C1 segment of cervical spinal cord (tissue), 14 donors: ENCODE measurements at places on chromosomes 4 and X.

DNA sequence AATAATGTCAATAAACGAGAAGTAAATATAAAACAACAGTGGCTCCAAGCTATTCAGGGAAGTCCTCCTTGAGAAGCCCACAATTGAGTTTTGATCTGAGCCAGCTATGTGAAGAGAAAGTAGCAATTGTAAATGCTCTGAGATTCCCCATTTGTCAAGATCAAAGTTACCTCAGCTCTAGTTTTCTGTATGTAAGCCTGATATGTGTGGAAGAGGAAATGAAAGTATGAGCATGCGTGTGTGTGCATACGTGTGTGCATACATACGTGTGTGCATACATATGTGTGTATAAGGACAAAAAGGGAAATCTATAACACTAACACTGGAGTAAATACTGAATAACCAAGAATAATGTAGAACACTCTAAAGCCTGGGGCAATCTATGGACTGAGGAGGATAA lies 130.3 kb downstream of the SCFD2 start:
- no peak for DNase-seq

- DNase-seq = peak; percentile 55
Observed at GRCh38 chr4:84965553-84966381, 723 bp downstream of the WDFY3 start.

DNA sequence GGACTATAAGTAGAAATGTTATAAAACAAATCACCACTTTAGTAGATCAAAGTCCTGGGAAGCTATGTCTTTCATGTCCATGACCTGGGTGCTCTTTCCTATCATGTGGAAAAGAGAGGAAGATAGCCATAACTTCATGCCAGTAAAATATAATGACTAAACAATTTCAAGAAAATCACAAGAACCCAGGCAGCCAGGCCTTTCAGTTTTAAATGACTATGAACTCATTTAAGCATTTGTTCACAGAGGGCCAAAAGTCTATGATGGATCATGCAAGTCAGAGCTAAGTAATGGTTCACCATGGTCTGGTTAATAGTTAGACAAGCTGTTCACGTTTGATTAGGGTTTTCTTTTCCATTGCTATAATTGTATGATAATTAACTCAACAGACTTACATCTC lies 155.8 kb downstream of the PPARGC1A start:
- DNase-seq = no peak

DNA sequence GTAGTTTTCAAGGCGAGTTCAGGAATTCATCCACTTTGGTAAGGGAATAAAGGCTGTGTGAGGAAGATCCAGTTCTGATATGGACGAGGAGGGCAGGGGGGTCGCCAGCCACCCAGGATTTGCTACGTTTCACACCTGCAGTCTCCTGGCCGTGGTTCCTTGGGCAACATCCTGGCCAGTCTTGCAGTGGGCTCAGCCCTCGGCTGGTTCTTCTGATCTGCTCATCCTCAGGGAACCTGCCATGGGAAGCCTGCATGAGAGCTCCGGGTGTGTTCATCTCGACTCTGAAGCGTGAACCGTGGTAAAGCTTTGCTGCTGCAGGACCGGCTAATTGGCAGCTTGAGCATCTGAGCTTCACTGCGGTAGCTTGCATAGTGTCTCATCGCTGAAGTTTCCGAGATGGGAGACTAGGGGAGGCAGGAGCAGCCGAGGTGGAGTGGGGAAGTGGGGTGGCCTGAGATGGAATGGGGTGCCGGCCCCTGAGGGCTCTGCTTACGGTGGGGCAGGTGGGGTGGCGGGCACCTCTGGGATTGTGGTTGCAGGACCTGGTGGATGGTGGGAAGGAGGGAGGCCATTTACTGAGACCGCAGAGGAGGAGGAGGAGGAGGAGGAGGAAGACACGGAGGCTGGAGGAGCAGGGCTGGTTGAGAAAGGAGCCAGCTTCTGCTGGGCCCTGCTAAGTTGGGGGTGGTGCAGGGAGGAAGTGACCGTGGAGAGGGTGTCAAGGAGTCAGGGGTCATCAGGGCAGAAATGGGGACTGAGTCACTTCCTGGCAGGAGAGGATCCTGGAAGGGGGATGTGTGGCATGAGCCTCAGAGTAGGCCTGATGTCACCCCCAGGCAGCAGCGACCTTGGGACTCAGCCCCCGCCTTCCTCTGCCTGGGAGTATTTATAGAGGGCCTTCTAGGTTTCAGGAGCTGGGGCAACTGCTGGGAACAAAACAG lies 213.1 kb upstream of the PSAPL1 start:
- DNase-seq = no peak

DNA sequence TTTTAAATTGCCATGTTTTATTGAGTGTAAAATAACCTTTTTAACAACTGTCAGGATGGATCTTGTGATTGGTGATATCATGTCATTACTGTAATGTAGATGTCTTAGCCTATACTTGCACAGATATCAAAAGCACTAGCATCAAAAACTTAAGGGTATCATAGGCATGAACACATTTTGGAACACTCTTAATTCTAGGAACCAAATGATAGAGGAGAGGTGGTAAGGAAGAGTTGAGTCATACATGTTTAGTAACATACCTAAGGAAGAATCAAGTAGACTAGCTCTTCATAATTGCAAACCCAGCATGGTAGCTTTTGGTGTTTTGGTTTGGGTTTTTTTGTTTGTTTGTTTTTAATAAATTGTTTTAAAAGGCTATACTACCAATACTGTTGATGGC lies 43.4 kb downstream of the SMARCAD1 start:
- DNase-seq = no peak

DNA sequence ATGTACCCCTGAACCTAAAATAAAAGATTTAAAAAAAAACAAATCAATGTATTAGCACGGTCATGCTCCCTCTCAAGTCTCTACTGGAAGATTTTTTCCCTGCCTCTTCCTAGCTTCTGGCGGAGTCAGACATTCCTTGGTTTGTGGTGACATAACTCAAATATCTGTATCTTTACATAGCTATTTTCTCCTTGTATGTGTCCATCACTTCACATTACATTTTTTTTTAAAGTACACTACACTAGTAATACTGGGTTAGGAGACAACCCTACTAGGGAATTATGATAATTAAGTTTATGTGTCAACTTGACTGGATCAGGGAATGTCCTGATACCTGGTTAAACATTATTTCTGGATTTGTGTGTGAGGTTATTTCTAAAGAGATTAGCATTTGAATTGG lies 1197.9 kb downstream of the TECRL start:
- DNase-seq = no peak
